ENCODE measurements at places on chromosomes 1 and 21. TPM values are rescaled to one million over a fixed set of nuclear protein-coding genes. Genes with fewer than 3 reads are reported as not detected.
A peak's percentile ranks its signal among the peaks of the same experiment; 100 is the strongest.

MYOG gene
- polyA plus RNA-seq, result 0.13 TPM

SH2D2A gene
- 0.85 TPM for polyA plus RNA-seq

GRCh38 chr1:29682171-29682918 is 446.0 kb downstream of the PTPRU start:
- DNase-seq, result no peak

DNA sequence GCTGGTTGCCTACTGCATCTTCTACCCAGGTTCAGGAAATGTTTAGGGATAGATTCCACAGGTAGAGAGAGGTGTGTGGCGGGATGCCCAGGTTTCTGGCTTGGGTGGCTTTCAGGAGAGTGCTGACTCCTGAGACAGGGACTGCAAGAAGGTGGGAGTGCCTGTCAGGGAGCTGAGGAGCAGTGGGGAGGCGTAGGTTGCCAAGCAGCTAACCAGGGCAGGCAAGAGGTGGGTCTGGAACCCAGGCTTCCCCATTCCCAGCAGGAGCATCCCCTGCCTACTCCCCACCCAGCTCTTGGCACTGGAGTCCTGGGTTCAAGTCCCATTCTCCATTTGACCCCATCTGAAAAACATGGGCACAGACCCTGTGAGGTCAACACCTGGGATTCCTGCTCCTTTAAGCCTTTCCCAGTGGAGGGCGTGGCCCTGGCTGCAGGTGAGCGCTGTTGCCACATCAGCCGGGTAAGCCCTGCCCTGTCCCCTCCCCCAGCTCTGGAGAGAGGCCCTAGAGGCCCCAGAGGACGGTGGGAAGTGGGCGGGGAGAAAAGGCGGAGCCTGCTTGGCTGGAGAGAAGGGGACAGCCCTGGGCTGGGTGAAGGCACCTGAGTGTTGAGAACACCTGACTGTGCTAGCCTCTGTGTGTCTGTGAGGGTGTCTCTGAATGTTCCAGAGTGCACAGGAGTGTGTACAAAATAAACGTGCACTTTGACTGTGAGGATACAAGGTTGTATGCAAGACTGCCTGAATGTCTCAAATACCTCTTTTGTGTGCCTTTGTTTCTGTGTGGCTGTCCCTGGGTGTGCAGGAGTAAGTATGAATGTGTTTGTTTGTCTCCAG is 14.0 kb upstream of the SYNC start:
- DNase-seq, result peak; percentile 93

DNA sequence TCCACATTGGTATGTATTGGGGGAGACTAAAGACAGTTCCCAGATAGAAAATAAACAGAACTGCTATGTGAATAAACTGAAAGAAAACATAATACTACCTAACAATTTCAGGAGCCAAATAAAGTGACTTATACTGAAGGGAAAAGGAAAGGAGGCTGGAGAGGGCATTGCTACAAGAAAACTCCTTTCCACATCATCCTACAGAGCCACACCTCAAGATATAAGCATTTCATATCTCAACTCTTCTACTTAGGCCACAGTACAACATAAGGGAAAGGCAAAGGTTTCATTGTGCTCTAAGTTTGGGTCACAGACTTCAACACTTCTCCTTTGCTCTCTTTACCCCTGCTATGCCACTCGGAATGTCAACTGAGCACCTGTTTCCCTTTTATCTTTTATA is 54.9 kb downstream of the ST7L start:
- no peak for DNase-seq

DNA sequence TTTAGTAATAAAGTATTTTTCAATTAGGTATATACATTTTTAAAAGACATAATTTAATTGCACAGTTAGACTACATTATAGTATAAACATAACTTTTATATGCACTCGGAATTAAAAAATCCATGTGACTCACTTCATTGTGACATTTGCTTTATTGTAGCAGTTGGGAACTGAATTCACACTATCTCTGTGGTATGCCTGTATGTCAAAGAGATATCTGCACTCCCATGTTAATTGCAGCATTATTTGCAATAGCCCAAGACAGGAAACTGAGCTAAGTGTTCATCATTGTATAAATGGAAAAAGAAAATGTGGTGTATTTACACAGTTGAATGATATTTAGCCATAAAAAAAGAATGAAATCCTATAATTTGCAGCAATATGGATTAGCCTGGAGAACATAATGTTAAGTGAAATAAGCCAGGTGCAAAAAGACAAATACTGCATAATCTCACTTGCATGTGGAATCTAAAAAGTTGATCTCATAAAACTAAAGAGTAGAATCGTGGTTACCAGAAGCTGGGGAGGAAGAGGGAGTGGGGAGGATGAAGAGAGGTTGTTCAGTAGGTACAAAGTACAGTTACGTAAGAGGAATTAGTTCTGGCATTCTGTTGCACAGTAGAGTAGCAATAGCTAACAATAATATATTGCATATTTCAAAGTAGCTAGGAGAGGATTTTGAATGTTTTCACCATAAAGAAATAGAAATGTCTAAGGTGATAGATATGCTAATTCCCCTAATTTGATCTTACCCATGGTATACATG is 64.8 kb downstream of the DPT start:
- no peak for DNase-seq

Measured in left lung (tissue), 14 donors.